ENCODE measurements at places on chromosomes 12 and 14.

- DNase-seq, result no peak
These were observed 24.6 kb downstream of the RPS6KA5 start for GRCh38 chr14:91035855-91036254.

DNA sequence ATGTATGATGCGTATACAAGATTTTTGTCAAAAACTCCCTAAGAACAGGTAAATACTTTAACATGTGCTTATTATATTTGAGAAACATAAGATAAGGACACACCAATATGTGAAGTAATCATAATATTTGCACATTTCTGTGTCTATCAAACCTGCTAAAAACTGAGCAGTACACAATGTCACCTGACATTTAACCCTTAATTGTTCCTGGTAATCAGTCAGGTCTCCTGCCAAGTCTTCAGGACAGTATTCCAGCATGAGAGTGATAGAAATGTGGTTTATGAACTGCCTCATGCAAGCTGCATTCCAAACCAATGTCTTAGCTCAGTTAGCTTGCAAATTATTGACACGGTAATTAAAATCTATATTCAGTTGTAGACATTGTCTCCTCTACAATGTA, 4.2 kb downstream of the SOX5 start:
- no peak for DNase-seq

DNA sequence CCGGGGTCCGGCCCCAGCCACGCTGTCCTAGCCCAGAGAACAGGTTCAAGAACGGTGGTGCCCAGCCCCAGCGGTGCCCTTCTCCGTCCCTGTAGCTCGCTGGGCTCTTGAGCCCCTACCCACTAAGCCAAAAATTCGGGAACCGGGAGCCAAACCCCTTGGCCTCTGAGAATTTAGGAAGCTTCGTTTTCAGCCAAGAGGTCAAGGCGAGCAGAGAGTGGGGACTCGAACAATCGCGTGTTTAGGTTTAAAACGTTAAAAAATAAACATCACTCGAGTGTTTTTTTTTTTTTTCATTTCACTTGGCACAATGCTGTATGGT, 6.2 kb downstream of the SIX1 start:
- DNase-seq, result no peak

- peak; percentile 6 for DNase-seq
These were observed 1.9 kb downstream of the RTL1 start for GRCh38 chr14:100901391-100902183.

GRCh38 chr12:46891306-46891705, 65.5 kb upstream of the SLC38A4 start:
- DNase-seq, result no peak

DNA sequence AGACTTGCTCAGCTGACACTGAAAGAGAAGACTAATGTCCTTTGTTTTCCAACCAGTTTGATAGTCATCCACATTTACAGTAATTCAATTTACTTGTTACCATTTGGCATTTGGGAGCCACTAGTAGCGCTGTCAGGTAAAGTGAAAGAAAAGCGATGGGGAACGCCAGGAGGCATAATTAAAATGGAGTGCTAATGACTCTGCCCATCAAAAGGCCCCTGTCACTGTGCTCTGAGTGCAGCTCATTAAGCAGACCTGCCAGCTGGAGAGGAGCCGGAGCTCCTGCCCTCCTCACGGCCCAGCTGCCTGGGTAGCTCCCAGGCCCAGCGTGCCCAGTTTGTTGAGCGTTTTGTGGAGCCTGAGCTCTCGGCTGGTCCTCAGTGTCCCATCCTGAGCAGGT, 463.6 kb upstream of the CCDC196 start:
- no peak for DNase-seq

GRCh38 chr12:126204326-126204725, 1139.1 kb downstream of the AACS start:
- DNase-seq, result no peak

DNA sequence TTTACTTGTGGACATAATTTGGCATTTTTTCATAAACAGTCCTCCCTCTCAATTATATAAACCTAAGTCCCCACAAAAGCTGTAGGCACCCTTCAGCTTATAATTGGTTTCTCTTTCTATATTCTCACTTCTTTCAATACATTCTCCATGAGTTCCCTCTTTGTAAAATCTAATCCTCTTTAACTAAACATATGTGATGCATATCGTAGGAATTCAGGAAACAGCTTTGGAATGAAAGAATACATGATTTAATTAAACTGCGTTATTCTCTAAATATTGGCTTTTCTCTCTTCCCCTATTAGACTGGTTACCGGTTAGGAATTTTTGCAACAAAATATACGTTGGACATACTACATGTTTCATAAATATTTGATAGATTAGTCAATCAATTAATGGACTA, 1122.6 kb downstream of the FLRT2 start:
- no peak for DNase-seq

DNA sequence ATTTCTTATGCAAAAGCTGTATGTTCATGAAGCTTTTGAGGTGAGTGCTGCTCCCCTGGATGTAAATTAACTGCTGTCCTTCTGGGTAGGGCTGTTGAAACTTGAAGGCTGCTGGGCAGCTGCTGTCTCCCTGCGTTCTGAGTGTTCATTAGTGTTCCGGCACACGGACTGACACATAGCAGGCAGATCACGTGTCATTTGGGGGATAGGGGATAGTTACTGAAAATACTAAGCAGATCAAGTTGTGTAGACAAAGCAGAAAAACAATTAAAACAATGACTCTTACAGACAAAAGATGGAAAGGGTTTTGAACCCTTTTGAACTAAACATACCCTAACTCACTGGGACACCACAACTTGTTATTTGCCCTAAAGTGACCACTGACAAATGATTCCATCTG, 82.5 kb downstream of the PRICKLE1 start:
- DNase-seq, result no peak

- DNase-seq, result no peak
These were observed 52.5 kb downstream of the KANSL2 start for GRCh38 chr12:48629541-48629940.

GRCh38 chr14:96762650-96763049, 34.5 kb upstream of the VRK1 start:
- peak; percentile 18 for DNase-seq

DNA sequence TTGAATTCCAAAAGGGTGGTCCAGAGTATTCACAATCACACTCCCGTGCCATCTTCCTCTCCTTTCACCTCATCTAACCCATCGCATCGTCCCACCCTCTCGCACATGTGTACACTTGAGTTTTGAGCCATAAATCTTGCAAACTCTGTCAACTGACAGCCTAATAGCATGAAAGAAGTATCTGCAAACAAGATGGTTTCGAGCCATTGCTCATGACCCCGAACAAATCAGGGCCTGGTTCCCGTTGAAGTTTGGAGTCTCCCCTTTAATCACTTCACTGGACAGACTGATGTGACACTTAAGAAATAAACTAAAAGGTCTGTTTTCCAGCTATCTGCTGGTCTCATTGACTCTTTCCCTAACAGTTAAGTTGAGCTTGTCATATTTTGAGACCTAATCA, 223.6 kb upstream of the SOX5 start:
- no peak for DNase-seq

- peak; percentile 83 for DNase-seq
These were observed 116.3 kb upstream of the PRICKLE1 start for GRCh38 chr12:42705863-42706262.

DNA sequence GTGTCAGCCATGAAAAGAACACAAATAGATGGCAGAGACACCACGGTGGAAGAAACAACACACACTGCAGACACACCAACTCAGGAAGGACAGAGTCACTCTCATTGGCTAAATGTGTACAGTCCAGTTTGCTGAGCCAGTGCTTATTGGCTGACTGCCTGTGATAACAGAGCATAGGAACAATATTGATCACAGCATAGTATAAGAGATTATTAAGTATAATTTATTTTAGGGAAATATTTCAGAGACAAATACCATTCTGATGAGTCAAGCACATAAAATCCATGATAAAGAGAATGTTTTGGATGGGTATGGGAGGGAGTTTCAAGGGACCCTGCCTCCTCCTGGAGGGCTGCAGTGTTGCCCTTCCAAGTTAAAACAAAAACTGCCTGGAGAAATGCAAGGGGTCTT, 50.9 kb downstream of the BTG1 start:
- no peak for DNase-seq

DNA sequence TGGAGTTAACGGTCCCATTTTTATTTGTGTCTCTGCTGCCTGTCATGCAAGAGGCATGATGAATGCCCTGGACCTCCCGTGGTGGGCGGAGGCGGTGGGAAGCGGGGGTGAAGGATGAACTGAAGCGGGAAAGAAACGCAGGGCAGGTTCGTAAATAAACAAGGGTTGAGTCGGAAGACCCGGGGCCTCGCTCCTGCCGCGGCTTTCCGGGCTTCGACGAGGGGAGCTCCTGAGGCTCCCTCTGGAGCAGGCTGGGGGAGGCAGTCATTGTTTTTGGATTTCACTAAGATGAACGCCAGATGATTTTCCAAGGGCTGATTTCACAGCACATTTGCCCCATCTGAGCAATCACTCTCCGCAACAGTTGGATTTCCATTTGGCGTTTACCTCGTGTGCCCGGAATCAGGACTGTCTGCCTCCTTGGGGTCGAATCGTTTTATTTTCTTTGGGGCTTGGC, 130.2 kb downstream of the SLC38A6 start:
- no peak for DNase-seq

GRCh38 chr14:102189874-102190273, 50.2 kb downstream of the WDR20 start:
- no peak for DNase-seq

DNA sequence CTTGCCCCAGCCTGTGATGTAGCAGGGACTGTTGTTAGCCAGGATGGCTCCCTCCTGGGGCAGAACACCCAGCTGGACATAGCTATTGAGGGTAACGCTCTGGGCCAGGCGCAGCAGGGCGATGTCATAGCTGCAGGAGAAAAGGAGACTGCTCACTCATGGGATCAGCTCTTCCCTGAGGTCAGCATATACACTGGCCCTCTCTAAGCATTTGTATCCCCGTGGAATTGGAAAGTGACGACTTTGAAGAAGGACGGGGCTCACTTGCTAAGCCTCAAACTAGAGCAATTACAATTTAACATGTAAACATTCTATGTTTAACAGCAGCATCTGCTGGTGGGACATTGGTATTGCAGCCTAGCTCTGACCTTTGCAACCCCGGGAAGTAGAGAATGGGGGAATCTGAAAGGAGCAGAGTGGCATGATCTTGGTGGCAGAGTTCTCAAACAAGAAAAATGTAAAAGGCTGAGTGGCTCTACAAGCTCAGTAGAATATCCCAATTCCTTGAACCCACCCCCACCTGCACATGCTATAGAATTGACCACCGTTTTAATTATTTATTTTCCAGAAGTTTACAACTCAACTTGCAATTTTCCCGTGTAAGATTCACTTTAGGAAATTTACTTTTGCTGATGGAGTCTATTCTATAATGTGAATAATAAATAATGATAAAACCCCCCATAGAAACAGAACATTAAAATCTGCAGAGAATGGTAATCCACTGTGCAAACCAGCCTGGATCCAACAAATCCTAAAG, 5.0 kb downstream of the CELA1 start:
- peak; percentile 59 for DNase-seq

DNA sequence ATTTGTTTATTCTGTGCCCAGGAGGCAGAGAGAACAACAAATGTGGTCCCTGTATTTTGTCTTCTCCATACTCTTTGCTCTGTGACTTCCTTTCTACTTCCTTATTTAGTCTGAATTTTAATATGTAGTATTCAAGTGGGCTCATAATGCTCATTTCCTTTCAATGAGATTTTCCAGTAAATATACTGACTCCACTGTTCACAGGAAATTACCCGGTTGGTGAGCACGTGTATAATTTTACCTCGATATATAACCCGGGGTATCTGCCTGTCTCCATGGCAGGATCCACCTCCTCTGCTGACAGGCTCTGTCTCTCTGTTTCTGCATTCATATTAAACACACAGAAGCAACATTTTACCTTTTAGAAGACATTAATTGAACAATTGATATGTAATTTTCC, 166.0 kb downstream of the SLC38A4 start:
- DNase-seq, result no peak

GRCh38 chr12:96824074-96824837, 82.8 kb upstream of the NEDD1 start:
- no peak for DNase-seq

DNA sequence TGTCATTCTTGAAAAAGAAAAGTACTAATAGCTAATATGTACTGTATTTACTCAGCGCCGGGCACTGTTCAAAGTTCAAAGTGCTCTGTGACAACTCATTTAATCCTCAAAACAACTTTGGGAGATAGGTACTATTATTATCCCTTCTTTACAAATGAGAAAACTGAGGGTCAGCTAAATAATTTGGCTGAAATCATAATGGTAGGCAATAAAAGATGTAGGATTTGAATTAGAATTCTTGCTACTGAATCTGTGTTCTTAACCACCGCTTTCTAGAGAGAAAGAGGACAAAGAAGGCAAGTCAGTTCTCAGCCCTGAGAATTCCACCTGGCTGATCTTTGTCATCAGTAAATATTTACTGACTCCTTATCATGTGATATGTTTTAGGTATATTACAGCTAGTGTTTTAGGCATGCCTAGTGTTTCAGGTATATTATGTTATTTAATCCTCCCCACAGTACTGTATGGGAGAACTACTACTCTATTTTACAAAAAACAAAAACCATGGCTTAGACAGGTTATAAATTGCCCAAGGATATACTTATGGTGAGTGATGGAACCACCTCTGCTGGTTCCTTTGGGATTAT, 205.7 kb upstream of the GZMB start:
- no peak for DNase-seq

GRCh38 chr12:23911574-23911973, 37.9 kb downstream of the SOX5 start:
- no peak for DNase-seq

DNA sequence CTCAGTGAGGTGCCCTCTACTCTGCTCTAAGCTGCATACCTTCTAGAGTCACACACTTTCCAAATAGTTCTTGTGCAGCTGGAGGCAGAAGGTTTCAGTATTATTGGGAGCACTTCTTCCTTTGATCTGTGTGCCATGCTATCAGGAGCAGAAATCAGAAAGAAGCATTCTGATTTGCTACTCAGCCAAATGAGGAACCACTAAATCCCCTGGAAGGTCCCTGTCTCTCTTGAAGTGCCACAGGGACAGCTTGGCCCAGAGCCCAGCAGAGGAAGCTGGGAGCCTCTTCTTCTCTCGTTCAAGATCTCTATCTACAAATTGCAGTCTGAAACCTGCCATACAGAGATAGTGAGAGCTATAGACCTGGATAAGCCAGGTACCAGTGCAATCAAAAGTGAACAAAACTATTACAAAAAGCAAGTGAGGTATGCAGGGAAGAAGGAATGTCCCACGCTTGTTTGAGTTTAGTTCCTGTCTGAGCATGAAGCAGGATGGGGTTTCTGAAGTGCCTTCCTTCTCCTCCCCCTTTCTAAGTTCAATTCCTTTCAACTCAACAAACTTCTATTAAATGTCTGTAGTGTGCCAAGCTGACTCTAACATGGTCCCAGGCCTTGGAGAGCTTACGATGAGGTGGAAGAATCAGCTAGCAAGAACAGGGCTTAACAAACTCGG, 100.9 kb upstream of the PARP11 start:
- no peak for DNase-seq

GRCh38 chr12:111215881-111216280, 153.0 kb downstream of the PHETA1 start:
- DNase-seq, result no peak

- no peak for DNase-seq
These were observed 74.2 kb upstream of the ATP2B1 start for GRCh38 chr12:89782807-89783206.
